ENCODE measurements at places on chromosomes 3 and 15.

DNA sequence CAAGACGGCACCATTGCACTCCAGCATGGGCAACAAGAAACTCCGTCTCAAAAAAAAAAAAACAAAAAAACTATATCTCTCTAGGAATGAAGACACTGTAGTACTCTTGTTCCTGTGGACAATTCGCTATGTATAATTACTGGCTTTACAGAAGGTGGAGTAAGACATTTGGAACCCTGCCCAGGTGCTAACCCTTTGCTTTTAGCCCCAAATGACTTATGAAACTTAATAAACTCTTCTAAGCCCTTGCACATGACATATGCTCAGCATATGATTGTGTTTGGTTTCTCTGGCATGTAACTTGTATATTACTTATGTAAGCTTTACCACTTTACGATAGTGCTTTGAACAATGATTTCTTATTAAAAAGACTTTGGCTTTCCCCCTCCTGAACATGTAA lies 27.3 kb upstream of the PRTG start:
- DNase-seq, result no peak

- DNase-seq, result no peak
These were observed 1054.6 kb downstream of the NTRK3 start for GRCh38 chr15:87201986-87202385.

GRCh38 chr3:100600181-100601042 lies 9.0 kb upstream of the ADGRG7 start:
- no peak for DNase-seq

DNA sequence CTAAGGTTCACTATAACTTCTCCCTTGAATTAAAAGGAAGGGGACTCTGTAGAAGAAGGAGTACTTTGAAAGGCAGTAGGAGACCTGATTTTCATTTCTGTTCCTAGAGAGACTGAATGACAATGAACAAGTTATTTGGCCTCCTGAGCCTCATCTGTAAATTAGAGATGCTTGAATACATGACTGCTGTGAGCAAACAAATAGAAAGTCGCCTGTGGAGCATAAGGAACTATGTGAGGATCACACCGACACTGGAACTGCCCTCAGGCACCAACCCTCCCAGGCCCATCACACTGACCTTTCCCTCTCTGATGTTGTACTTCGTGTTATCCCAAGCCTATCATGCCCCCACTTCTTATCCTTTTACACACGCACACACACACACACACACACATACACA lies 48.6 kb downstream of the IMPG2 start:
- DNase-seq, result no peak

GRCh38 chr3:144524531-144524930 lies 552.9 kb downstream of the DIPK2A start:
- DNase-seq, result no peak
